RPMI7951 (cell line): ENCODE measurements at places on chromosomes 1 and 21.
A peak's percentile ranks its signal among the peaks of the same experiment; 100 is the strongest.

GRCh38 chr1:209547626-209548025 lies 35.9 kb upstream of the CAMK1G start:
- DNase-seq, result no peak

DNA sequence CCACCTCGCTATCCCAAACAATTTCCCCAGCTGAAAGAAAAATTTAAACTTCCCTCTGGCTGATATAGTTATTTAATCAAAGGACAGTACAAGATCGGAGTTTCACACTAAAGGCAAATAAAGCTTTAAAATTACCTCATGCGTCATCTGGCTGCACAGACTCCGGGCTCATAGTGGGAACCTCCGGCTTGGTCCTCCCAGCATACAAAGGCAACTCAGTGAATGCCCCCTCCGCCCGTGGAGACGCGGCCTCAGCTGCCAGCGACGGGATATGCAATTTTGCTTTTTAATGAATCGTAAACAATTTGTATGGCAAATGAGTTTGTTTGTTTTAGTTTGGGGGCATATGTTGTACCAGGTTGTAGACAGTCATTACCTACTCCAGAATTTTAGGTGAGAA lies 214.6 kb upstream of the NFIA start:
- no peak for DNase-seq

DNA sequence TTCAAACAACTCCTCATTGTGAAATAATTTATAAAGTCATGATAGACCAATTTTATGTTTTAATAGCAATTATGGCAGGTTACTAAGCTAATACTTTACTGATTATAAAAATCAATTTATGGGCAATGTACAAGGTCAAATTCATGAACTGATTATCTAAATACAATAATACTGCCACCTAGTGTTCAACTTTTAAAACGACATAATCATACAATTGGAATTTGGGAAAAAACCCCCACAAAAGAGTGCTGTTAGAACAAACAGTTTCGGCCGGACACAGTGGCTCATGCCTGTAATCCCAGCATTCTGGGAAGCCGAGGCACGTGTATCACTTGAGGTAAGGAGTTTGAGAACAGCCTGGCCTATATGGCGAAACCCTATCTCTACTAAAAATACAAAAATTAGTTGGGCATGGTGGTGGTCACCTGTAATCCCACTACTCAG lies 14.0 kb downstream of the GTF2B start:
- peak; percentile 27 for DNase-seq

- no peak for DNase-seq
Measured at GRCh38 chr1:35181790-35182455, 11.0 kb downstream of the SFPQ start.

DNA sequence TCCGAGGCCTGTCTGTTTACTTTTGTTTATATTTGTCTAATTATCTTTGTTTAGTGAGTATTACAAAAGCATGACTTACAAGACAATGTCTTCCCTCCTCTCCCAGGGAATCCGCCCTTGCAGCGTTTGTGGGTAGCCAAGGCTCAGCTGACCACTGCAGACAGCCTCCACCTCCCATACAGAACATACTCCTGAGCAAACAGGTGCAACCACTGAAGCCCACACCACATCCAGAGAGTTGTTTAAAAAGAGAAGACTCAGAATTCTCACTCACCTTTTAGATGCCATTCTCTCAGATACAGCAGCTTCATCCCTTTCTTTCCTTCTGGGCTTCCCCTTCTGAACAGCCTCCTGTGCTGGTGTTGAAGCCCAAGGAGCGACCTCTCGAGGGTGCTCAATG lies 103.5 kb upstream of the TMPRSS2 start:
- no peak for DNase-seq

DNA sequence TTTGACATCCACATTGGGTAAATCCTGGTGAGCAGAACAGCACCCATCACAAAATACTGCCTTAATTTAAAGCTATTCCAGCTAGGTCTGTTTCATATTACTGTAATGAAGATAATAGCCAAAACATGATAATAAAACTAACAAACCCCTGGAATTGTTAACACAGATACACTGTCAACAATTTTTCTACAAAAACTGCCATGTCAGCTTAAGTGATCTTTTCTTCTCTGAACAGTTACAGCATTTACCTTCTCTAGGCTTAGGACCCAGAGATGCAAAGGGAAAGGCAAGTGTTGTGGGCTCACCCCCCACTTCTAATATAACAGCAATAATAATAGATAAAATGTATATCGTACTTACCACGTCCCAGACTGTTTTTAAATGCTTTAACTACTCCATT lies 92.1 kb downstream of the SMYD3 start:
- no peak for DNase-seq

DNA sequence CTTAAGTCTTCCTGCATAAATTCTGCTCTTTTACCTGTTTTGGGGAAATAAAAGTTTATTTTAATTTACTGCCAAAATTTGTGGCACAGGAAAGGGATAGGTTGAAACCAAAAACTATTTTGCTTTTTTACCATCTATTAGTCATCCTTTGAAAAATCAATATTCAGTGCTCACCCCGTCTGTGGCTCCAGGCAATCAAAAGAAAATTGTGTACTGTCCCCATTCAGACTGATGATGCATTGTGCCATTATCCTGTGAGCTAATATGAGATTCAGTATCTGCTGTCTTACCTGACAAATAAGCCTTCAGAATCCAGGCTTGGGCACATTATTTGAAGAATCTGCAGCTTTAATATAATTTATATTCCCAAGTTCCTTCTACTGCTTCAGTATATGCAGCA lies 650.7 kb downstream of the KIF26B start:
- DNase-seq, result no peak

DNA sequence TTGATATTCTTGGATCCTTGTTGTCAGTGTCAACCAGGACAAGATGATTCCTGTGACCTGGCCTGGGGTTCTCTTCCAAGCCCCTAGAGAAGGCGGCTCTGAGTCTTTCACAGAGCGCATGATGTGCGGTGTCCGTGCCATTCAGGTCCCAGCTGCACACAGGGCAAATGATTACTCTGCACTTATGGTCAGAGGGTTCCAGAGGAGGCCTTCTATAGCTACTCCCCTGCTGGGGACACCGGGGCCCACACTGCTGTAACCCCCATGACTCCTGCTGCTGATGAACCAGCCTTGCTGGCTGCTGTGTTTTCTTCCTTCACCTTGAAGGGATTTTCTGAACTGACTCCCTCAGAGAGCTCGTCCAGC lies 1.5 kb downstream of the PTGFRN start:
- no peak for DNase-seq

DNA sequence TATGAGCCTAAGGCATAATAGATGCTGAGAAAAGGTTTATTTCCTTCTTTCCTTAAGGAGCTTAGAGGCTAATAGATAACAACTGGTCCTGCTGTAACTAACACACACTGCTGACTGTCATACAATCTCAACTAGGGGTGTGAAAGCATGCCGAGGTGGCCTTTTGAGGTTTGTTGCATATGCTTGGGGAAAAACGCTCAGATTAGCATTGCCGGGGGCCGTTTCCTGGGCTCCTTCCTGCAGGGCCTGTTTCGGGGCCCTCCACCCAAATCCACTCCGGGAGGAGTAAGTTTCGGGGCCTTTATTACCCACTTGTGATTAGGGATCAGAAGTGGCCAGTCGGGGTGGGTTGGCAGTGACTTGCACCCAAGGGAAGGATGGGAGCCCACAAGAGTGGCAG lies 27.2 kb upstream of the RCSD1 start:
- DNase-seq, result no peak

DNA sequence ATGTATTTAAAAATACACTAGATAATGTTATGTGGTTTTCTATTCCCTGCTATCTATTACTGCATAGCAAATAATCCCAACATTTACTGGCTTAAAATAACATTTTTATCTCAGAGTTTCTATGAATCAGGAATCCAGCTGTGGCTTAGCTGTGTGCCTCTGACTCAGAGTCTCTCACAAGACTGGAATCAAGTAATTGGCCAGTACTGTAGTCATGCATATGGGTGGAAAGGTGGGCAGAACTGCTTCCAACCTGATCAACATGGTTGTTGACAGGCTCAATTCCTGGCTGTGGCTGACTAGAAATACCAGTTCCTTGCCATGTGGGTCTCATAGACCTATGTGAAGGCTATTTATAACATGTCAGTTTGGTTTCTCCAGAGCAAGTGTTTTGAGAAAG lies 131.8 kb downstream of the PDE4B start:
- DNase-seq, result peak; percentile 4

DNA sequence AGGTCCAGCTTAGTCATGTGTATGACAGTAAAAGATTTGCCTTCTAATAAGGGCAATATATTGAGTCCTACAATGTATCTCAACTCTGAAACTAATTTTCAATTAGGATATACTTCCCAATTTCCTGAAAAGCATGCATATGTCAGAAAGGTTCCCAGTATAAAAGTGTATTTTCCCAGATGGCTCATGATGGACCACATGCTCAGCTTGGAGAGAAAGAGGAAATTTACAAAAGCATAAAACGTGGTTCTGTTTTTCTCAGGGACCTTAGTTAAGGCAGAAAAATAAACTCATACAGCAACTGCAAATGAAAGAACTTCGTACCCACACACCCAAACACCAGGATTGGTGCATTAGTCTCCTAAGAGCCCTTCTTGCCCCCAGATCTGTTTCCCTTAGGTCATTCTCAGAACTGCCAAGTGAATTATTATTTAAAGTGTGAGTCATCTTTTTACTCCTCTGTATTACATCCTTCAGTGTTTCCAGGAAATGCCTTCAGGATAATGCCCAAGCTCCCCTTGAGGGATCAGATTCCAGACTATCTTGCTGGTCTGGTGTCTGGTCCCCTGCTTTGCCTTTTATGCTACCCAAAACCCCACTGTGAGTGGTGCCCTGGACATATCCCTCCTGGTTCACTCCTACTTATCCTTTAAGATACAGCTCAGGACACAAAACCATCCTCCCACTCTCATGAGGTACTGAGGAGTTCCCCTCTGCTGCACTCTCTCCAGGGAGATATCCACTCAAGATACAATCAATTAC lies 57.4 kb downstream of the SSX2IP start:
- peak; percentile 70 for DNase-seq

- no peak for DNase-seq
Measured at GRCh38 chr1:47179988-47180563, 9.8 kb downstream of the PDZK1IP1 start.

DNA sequence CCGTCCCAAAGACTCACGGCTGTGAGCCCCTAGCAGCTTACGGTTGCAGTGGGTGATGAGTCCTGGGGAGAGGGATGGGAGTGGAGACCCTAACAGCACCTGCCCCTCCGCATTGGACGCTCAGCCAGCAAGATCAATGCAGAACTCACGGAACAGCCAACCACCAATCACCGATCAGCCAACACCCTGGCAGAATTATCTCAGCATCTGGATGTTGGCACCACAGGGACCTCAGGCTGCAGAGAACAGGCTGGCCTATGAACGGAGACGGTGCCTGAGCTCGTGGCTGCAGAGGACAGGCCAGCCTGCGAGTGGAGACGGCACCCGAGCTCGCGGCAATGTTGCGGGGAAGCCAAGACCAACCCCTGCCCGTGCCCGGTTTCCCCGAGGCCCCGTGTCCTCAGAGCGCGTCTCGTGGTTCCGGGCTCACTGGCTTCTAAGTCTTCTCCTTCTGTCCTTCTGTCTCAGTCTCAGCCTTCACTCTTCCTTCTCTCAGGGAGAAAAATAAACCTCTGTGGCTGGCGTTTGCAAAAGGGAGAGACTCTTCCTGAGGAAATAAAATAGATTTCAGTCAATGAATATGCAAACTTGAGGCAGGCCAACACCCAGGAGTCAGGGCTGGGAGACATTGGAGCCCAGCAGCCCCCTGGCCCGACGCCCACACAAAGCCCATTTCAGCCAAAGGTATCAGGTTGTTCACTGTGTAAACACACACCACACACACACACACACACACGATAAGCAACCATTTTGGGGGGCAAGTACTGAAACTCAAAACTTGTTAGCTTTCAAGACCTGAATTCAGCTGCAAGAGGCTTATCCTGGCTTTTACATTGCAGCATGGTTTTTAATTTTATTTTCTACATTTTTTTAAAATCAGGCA lies 67.8 kb downstream of the SIK1 start:
- no peak for DNase-seq

- peak; percentile 21 for DNase-seq
Measured at GRCh38 chr1:152444045-152444444, 30.0 kb upstream of the CRNN start.

- no peak for DNase-seq
Measured at GRCh38 chr1:31429583-31429982, 16.6 kb downstream of the SERINC2 start.

- no peak for DNase-seq
Measured at GRCh38 chr1:239437822-239438221, 51.5 kb downstream of the CHRM3 start.

- peak; percentile 69 for DNase-seq
Measured at GRCh38 chr1:221435504-221435904, 306.4 kb downstream of the DUSP10 start.

GRCh38 chr21:43267391-43268085 lies 98.7 kb downstream of the CRYAA start:
- no peak for DNase-seq

GRCh38 chr1:10515976-10516750 lies 41.4 kb downstream of the PEX14 start:
- no peak for DNase-seq

- DNase-seq, result no peak
Measured at GRCh38 chr1:228972576-228972975, 237.3 kb downstream of the RHOU start.

- peak; percentile 97 for DNase-seq
Measured at GRCh38 chr1:183841950-183842794, 37.3 kb downstream of the RGL1 start.

GRCh38 chr1:82110366-82111254 lies 309.9 kb downstream of the ADGRL2 start:
- DNase-seq, result no peak

DNA sequence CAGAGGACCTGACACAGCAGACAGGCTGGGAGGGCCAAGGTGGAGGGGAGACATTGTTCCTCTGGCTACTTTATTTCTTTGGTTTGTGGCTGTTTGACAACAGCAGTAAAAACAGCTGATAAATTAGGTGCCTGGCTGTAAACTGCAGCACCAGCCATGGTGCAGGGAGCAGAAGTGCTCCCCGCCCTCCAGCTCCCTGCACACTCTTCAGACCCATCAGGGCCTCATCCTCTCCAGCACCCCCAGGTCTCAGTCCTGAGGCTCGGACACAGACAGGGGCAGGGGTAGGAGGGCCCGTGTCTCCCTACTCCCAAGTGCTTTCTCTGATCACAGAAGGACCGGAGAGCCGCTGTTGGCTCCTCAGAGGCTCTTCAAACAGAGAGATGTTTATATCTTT lies 17.7 kb upstream of the LRRN2 start:
- no peak for DNase-seq

- DNase-seq, result no peak
Measured at GRCh38 chr1:102800406-102800805, 307.9 kb downstream of the COL11A1 start.

DNA sequence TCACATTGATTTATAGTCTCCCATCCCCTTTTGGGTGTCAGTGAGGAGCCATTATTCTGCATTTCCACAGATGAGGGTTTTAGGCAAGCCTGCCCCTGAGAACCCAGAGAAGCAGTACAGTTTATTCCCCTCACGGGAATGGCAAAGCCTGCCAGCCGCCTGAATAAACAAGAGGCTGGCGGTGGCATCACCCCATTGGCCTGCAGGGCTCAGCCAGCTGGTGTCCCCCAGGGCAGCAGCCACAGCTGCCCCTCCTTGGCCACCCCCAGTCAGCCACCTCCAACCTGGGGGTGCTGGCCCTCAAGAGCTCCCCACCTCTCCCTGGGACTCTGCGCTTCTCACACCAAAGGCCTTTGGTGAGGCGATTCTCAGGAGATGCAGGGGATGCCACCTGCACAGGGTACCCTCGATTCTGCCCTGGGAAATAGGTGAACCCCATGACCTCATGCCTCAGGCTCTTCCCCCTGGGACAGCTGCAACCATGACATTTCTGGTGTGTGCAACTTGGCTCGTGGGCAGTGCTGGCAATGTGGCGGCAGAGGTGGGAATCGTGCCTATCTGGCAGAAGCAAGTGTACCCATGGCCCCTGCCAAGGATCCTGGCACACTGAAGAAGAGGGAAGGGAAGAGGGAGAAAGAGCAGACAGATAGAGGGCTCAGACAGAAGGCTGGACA lies 14.0 kb downstream of the OLFML2B start:
- no peak for DNase-seq
